Panc1 (cell line): ENCODE measurements at places on chromosomes 5 and 9. TPM values are rescaled to one million over a fixed set of nuclear protein-coding genes. Genes with fewer than 3 reads are reported as not detected.

Gene NRG2
- 20.2 TPM for total RNA-seq

Gene COL15A1
- total RNA-seq: 0.10 TPM

Gene LRRC70
- total RNA-seq: 0.13 TPM

Gene MORN5
- total RNA-seq: not detected

Gene STOM
- total RNA-seq: 81.2 TPM

Gene MED7
- total RNA-seq: 9.9 TPM

Gene HSD17B4
- total RNA-seq: 107 TPM

Gene VLDLR
- 2.1 TPM for total RNA-seq

Gene RMRP
- total RNA-seq: 29,896 TPM

Gene NFIB
- total RNA-seq: 26.7 TPM

Gene PLAC8L1
- 0.49 TPM for total RNA-seq

GRCh38 chr9:114263853-114264510 lies 58.9 kb upstream of the ORM1 start:
- no peaks in the 10 kb centered on the region for H3K4me1 ChIP-seq
- no peak overlapping the region for H3K4me3 ChIP-seq
- H3K36me3 ChIP-seq: no peaks in the 10 kb centered on the region
- no peak for DNase-seq

- no peak for DNase-seq
- no peak overlapping the region for H3K4me3 ChIP-seq
- no peaks in the 10 kb centered on the region for H3K4me1 ChIP-seq
Measured at GRCh38 chr5:82789095-82789494, 288.1 kb downstream of the TMEM167A start.

GRCh38 chr5:56620903-56621677 lies 194.3 kb upstream of the MAP3K1 start:
- no peaks in the 10 kb centered on the region for H3K27me3 ChIP-seq
- no peak for DNase-seq
- no peaks in the 10 kb centered on the region for H3K4me1 ChIP-seq
- no peak overlapping the region for H3K27ac ChIP-seq
- H3K36me3 ChIP-seq: no peaks in the 10 kb centered on the region
- H3K4me3 ChIP-seq: no peak overlapping the region

- no peak overlapping the region for H3K27ac ChIP-seq
- no peaks in the 10 kb centered on the region for H3K36me3 ChIP-seq
- DNase-seq: no peak
- H3K4me3 ChIP-seq: no peak overlapping the region
Measured at GRCh38 chr5:139757727-139758509, 37.7 kb upstream of the PSD2 start.

DNA sequence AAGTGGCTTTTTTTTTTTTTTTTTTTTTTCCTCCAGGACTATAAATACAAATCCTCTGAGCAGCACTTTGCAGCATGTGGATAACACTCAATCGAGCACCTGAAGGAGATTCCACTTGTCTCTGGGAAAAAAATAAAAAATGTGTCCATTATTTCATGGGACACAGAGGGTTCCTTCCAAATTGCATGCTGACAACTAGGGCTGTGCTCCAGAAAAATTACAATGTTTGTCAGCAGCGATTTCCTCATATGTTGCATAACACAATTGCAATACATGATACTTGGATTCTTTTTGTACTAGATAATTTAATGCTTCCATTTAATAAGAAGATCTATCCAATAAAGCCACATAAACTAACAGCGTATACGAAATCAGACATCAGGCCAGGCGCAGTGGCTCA lies 84.4 kb downstream of the CDH18 start:
- no peaks in the 10 kb centered on the region; the same call in 1 of the 2 replicates for H3K4me1 ChIP-seq
- no peak for DNase-seq
- no peak overlapping the region for H3K4me3 ChIP-seq
- H3K36me3 ChIP-seq: no peaks in the 10 kb centered on the region; the same call in 1 of the 2 replicates
- no peaks in the 10 kb centered on the region for H3K27me3 ChIP-seq

DNA sequence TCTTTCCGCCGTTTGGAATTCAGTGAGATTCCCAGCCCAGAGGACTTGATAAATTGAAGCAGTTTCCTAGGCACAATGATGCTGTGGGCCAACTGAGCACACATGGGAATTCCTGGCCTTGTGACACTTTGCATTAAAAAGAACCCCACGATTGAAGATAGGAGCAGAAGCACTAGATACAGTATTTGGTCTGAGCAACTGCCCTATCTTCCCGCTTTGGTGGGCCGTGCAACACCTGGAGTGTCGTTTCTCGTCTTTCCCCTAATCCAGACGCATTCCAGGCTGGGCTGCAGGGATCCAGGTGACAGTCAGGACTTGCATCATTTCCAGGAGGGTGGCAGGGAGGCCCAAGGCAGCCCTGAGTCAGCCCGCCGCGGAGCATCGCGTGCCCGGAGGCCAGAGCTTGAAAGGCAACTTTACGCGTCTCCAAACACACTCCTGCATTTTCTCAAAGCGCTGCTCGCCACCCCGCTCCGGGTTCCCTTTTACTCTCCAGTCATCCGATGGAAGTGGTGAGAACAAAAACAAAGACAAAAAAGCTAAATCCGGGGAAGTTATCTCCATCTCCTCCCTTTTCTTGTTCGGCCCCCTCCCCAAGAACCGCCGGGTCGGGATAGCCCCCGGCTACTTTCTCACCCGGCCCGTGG lies 753 bp upstream of the STC2 start:
- DNase-seq: no peak
- no peaks in the 10 kb centered on the region for H3K27me3 ChIP-seq
- peaks cover 4% of the 10 kb centered on the region; the same call in 1 of the 2 replicates for H3K36me3 ChIP-seq
- peak overlapping the region; percentile 92 for H3K4me3 ChIP-seq

DNA sequence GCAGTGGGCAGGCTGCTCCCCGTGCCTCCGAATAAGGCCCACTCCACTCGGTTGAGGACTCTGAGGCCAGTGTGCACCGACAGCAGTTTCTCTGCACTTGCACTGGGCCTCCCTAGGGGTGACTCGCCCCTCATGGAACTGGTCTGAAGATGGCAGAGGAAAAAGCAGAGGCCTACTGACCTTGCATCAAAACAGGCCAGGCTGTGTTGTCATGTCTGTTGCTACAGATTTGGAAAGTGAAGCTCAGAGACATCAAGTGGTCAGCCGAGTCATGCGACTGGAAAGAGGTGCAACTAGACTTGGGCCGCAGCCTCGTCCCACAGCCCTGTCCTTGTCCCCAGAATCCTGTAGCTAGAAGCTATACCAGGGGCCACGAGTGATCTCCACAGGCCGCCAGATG lies 78.3 kb downstream of the DCP2 start:
- H3K27me3 ChIP-seq: no peaks in the 10 kb centered on the region
- no peaks in the 10 kb centered on the region for H3K4me1 ChIP-seq
- DNase-seq: no peak
- no peak overlapping the region for H3K4me3 ChIP-seq
- H3K36me3 ChIP-seq: no peaks in the 10 kb centered on the region

DNA sequence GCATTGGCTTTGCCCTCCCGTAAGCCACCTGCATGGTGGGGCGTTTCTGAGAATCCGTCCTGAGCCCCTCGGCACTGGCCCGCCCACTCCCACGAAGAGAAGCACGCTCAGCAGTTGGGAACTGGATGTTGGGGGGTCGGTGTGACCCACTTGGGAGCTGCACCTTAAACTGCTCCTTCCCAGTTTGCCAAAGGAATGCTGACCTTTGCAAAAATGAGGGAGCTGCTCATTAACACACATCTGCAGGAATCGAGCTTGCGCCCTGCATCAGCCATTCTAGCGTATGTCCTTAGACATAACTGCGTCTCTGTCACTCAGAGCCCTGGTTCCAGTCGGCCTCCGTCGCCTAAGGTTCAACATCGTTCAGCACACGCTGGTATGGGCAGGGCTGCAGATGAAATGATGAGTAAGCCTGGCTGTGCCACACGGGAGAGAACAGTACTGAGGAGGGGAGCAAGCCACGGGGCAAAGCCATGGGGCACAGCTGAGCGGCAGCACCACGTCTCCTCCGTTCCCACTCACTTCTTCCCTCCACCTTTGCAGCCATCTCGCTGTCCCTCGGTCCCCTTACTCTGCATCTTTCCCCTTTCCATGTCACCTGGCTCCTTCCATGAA lies 28.8 kb upstream of the NCS1 start:
- no peaks in the 10 kb centered on the region for H3K4me1 ChIP-seq
- H3K27me3 ChIP-seq: no peaks in the 10 kb centered on the region
- H3K36me3 ChIP-seq: no peaks in the 10 kb centered on the region
- H3K27ac ChIP-seq: no peak overlapping the region
- no peak overlapping the region for H3K4me3 ChIP-seq
- no peak for DNase-seq

- H3K4me1 ChIP-seq: no peaks in the 10 kb centered on the region
- H3K36me3 ChIP-seq: no peaks in the 10 kb centered on the region
- no peak overlapping the region for H3K4me3 ChIP-seq
- no peaks in the 10 kb centered on the region for H3K27me3 ChIP-seq
- DNase-seq: no peak
Measured at GRCh38 chr9:114124666-114125475, 25.8 kb upstream of the KIF12 start.

- no peak overlapping the region for H3K4me3 ChIP-seq
- no peak overlapping the region for H3K27ac ChIP-seq
- peaks cover 16% of the 10 kb centered on the region for H3K4me1 ChIP-seq
- no peaks in the 10 kb centered on the region for H3K36me3 ChIP-seq
- DNase-seq: peak; percentile 4
Measured at GRCh38 chr5:154519359-154519758, 41.3 kb upstream of the HAND1 start.

GRCh38 chr5:136115183-136115865 lies 17.3 kb upstream of the SMAD5 start:
- DNase-seq: no peak
- no peaks in the 10 kb centered on the region for H3K27me3 ChIP-seq
- no peak overlapping the region for H3K27ac ChIP-seq
- no peaks in the 10 kb centered on the region for H3K36me3 ChIP-seq
- H3K4me1 ChIP-seq: no peaks in the 10 kb centered on the region
- H3K4me3 ChIP-seq: no peak overlapping the region

- DNase-seq: no peak
- no peaks in the 10 kb centered on the region for H3K4me1 ChIP-seq
- no peaks in the 10 kb centered on the region for H3K36me3 ChIP-seq
- H3K27ac ChIP-seq: no peak overlapping the region
- no peaks in the 10 kb centered on the region for H3K27me3 ChIP-seq
- no peak overlapping the region for H3K4me3 ChIP-seq
Measured at GRCh38 chr5:6838736-6839135, 125.5 kb downstream of the TENT4A start.

- no peak overlapping the region for H3K27ac ChIP-seq
- H3K4me3 ChIP-seq: no peak overlapping the region
- no peaks in the 10 kb centered on the region for H3K4me1 ChIP-seq
Measured at GRCh38 chr5:146003852-146004251, 67.5 kb downstream of the SH3RF2 start.

DNA sequence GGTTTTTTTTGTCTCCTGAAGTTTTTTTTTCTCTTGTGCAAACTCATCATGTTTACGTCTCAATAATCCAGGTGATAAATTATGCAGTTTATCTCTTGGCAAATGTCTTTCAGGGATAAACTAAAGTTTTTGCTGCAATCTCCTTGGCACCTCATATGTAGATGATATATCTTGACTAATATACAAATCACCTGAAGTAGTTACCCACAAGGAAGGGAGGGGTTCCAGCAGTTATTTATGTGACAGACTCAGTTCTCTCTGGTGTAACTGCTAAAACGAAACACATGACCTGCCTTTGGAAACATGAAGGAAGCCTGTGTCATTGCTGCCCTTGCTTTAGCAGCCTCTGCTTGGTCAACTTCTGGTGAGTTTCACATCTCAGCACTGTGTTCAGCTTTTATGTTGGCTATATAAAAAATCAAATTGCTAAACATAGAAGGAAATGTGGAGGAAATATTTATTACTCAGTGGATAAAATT lies 39.3 kb upstream of the KIAA1958 start:
- no peaks in the 10 kb centered on the region for H3K4me1 ChIP-seq
- H3K27me3 ChIP-seq: no peaks in the 10 kb centered on the region
- H3K36me3 ChIP-seq: peaks cover 2% of the 10 kb centered on the region; the same call in 1 of the 2 replicates
- no peak for DNase-seq
- H3K4me3 ChIP-seq: no peak overlapping the region

GRCh38 chr5:14879393-14879792 lies 7.8 kb upstream of the ANKH start:
- no peak for DNase-seq
- no peaks in the 10 kb centered on the region for H3K4me1 ChIP-seq
- H3K4me3 ChIP-seq: no peak overlapping the region
- H3K27me3 ChIP-seq: peaks cover 3% of the 10 kb centered on the region; the same call in 1 of the 2 replicates
- no peak overlapping the region for H3K27ac ChIP-seq
- no peaks in the 10 kb centered on the region for H3K36me3 ChIP-seq

DNA sequence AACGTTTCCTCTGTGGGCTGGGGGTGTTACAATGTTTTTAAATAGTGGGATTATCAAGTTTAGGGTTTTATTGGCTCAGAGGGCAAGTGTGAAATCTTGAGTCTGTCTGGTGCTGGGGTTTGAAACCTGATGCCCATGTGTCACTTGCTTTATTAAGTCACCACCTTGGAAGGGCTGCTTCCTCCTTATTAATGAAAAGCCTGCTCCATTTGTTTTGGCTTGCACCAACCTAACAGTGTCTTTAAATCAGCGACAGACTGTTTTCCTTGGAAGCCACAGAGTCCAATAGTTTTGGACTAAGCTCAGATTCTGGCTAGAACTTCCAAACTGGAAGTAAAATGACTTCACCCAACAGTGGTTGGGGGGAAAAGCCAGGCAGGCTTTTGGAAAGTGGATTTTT lies 10.7 kb upstream of the PALM2AKAP2 start:
- H3K27me3 ChIP-seq: peaks cover 2% of the 10 kb centered on the region; the same call in 1 of the 2 replicates
- no peak for DNase-seq
- no peak overlapping the region for H3K27ac ChIP-seq
- H3K36me3 ChIP-seq: no peaks in the 10 kb centered on the region
- H3K4me1 ChIP-seq: no peaks in the 10 kb centered on the region
- no peak overlapping the region for H3K4me3 ChIP-seq

- H3K4me1 ChIP-seq: no peaks in the 10 kb centered on the region
- no peak for DNase-seq
- H3K27me3 ChIP-seq: no peaks in the 10 kb centered on the region
- H3K36me3 ChIP-seq: no peaks in the 10 kb centered on the region
- H3K4me3 ChIP-seq: no peak overlapping the region
Measured at GRCh38 chr9:107557236-107557990, 67.8 kb upstream of the KLF4 start.

GRCh38 chr5:138748630-138749081 lies 4.6 kb upstream of the CTNNA1 start:
- H3K27ac ChIP-seq: no peak overlapping the region
- H3K27me3 ChIP-seq: no peaks in the 10 kb centered on the region
- H3K36me3 ChIP-seq: no peaks in the 10 kb centered on the region; the same call in 1 of the 2 replicates
- DNase-seq: no peak

DNA sequence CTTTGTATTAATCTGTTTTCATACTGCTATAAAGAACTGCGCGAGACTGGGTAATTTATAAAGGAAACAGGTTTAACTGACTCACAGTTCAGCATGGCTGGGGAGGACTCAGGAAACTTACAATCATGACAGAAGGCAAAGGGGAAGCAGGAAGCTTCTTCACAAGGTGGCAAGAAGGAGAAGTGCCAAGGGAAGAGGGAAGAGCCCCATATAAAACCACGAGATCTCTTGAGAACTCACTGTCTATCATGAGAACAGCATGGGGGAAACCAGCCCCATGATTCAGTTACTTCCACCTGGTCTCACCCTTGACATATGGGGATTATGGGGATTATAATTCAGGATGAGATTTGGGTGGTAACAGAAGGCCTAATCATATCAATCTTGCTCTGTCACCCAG lies 60.9 kb upstream of the CHD1 start:
- H3K36me3 ChIP-seq: no peaks in the 10 kb centered on the region
- no peak for DNase-seq
- H3K27me3 ChIP-seq: no peaks in the 10 kb centered on the region

- no peaks in the 10 kb centered on the region for H3K4me1 ChIP-seq
- H3K27me3 ChIP-seq: no peaks in the 10 kb centered on the region
- no peaks in the 10 kb centered on the region for H3K36me3 ChIP-seq
- H3K27ac ChIP-seq: no peak overlapping the region
- no peak overlapping the region for H3K4me3 ChIP-seq
Measured at GRCh38 chr9:81621785-81622259, 67.5 kb downstream of the TLE1 start.
